ENCODE measurements at places on chromosomes 3 and 15. TPM values are rescaled to one million over a fixed set of nuclear protein-coding genes. Genes with fewer than 3 reads are reported as not detected.

The P3H2 gene
- total RNA-seq, result not detected

The LRRC15 gene
- total RNA-seq, result not detected

The CCR1 gene
- total RNA-seq, result 0.51 TPM

The GOLGA6L7 gene
- not detected for total RNA-seq

The GRAMD2A gene
- total RNA-seq, result not detected

The LYSMD2 gene
- total RNA-seq, result 5.8 TPM

The NANOGP8 gene
- total RNA-seq, result not detected

DNA sequence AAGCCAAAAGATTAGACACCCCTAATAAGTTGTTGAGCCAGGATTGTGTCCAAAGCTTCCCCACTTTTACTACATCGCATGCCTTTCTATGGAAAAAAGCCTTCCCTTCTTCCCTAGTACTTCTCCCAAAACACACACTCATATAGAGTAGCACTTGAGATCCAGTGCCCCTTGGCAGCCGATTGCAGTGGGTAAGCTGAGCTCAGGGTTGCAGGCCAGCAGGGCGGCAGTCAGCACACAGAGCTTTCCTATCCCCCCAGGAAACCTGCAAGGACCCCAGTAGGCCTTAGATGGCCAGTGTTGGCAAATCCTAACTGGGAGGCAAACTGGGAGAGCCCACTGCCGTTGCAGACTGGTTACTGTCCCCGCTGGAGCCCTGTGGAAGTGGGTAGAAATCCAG lies 75.7 kb upstream of the C15orf39 start:
- peaks cover 34% of the 10 kb centered on the region for H3K4me1 ChIP-seq
- no peak overlapping the region for H3K27ac ChIP-seq
- no peaks in the 10 kb centered on the region for H3K27me3 ChIP-seq
- no peak for DNase-seq
- H3K36me3 ChIP-seq, result no peaks in the 10 kb centered on the region
- no peak overlapping the region for H3K4me3 ChIP-seq

- H3K4me1 ChIP-seq, result peaks cover 53% of the 10 kb centered on the region
- H3K36me3 ChIP-seq, result peaks cover 70% of the 10 kb centered on the region
- no peak overlapping the region for H3K27ac ChIP-seq
- no peak overlapping the region for H3K4me3 ChIP-seq
- no peaks in the 10 kb centered on the region for H3K27me3 ChIP-seq
These were observed 160.9 kb downstream of the PLCL2 start for GRCh38 chr3:17045705-17046104.

GRCh38 chr15:97683831-97684230 lies 276.7 kb upstream of the ARRDC4 start:
- no peak for DNase-seq
- H3K4me3 ChIP-seq, result no peak overlapping the region
- H3K27ac ChIP-seq, result no peak overlapping the region
- H3K4me1 ChIP-seq, result no peaks in the 10 kb centered on the region
- no peaks in the 10 kb centered on the region for H3K36me3 ChIP-seq

DNA sequence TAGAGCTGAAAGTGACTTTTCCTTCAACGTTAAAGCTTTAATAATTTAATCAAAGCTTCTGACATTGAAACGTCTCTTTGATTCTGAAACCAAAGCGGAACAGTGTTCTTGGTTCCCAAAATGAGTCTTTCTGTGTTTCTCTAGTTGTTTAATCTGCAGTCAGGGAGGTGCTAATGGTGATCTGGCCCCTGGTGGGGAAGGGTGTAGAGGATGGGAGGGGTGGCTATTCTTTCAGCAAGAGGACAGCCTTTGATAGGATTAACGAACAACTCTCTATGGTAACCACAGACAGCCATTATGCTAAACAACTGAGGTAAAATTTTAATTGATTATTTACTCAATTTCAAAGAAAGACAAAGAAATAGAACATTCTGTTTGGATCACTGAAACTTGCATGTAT lies 79.9 kb upstream of the CADPS start:
- H3K36me3 ChIP-seq, result no peaks in the 10 kb centered on the region
- H3K27ac ChIP-seq, result no peak overlapping the region
- DNase-seq, result no peak
- H3K4me1 ChIP-seq, result no peaks in the 10 kb centered on the region
- H3K27me3 ChIP-seq, result no peaks in the 10 kb centered on the region

DNA sequence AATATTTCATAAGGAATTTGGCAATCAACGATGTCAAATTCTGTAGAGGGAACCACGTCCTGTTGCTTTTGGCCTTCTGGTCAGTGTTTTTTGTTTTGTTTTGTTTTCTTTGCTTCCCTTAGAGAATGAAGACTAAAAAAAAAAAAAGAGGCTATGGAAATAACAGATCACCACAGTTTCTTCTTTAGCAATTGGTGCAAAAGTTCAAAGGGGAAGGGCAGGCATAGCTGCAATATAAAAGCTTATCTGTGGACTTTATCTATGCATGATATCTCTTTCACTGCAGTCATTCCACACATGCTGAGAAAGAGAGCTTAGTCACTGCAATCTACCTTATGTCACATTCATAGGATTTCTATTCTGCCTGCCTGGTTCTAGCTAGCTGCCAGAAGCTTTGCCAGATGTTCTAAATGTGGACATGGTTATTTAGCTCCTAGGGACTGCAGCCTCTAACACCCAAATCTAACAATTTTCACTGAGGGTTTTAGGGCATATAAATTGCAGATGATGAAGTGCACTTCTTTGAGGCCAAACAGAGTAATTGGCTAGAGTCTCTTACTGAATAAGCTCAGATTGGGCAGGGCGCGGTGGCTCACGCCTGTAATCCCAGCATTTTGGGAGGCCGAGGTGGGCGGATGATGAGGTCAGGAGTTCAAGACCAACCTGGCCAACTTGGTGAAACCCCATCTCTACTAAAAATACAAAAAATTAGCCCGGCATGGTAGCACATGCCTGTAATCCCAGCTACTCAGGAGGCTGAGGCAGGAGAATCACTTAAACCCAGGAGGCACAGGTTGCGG lies 637.2 kb downstream of the NTRK3 start:
- H3K27me3 ChIP-seq, result no peaks in the 10 kb centered on the region
- H3K36me3 ChIP-seq, result no peaks in the 10 kb centered on the region
- no peak for DNase-seq
- peaks cover 7% of the 10 kb centered on the region for H3K4me1 ChIP-seq
- no peak overlapping the region for H3K27ac ChIP-seq

GRCh38 chr3:113231827-113232253 lies 20.5 kb downstream of the BOC start:
- H3K27ac ChIP-seq, result no peak overlapping the region
- H3K36me3 ChIP-seq, result no peaks in the 10 kb centered on the region
- H3K4me1 ChIP-seq, result peaks cover 9% of the 10 kb centered on the region
- no peaks in the 10 kb centered on the region for H3K27me3 ChIP-seq
- no peak overlapping the region for H3K4me3 ChIP-seq

GRCh38 chr3:125006291-125006731 lies 49.5 kb downstream of the HEG1 start:
- no peaks in the 10 kb centered on the region for H3K27me3 ChIP-seq
- H3K27ac ChIP-seq, result no peak overlapping the region
- DNase-seq, result no peak
- peaks cover 5% of the 10 kb centered on the region for H3K4me1 ChIP-seq

- H3K4me1 ChIP-seq, result peaks cover 49% of the 10 kb centered on the region
- no peak overlapping the region for H3K4me3 ChIP-seq
- H3K36me3 ChIP-seq, result peaks cover 3% of the 10 kb centered on the region
- no peaks in the 10 kb centered on the region for H3K27me3 ChIP-seq
- DNase-seq, result no peak
These were observed 38.5 kb downstream of the MYO5C start for GRCh38 chr15:52256930-52257733.

- no peaks in the 10 kb centered on the region for H3K27me3 ChIP-seq
- no peak overlapping the region for H3K27ac ChIP-seq
- no peaks in the 10 kb centered on the region for H3K36me3 ChIP-seq
- no peak overlapping the region for H3K4me3 ChIP-seq
These were observed 214.3 kb upstream of the ADAMTS9 start for GRCh38 chr3:64901986-64902516.

- no peaks in the 10 kb centered on the region for H3K36me3 ChIP-seq
- H3K27me3 ChIP-seq, result no peaks in the 10 kb centered on the region
- DNase-seq, result no peak
- H3K27ac ChIP-seq, result no peak overlapping the region
- no peak overlapping the region for H3K4me3 ChIP-seq
These were observed 4.7 kb downstream of the DET1 start for GRCh38 chr15:88541709-88542341.

- no peaks in the 10 kb centered on the region for H3K4me1 ChIP-seq
- H3K36me3 ChIP-seq, result no peaks in the 10 kb centered on the region
- H3K27ac ChIP-seq, result no peak overlapping the region
- DNase-seq, result no peak
These were observed 24.7 kb upstream of the ZNF639 start for GRCh38 chr3:179297971-179298725.

DNA sequence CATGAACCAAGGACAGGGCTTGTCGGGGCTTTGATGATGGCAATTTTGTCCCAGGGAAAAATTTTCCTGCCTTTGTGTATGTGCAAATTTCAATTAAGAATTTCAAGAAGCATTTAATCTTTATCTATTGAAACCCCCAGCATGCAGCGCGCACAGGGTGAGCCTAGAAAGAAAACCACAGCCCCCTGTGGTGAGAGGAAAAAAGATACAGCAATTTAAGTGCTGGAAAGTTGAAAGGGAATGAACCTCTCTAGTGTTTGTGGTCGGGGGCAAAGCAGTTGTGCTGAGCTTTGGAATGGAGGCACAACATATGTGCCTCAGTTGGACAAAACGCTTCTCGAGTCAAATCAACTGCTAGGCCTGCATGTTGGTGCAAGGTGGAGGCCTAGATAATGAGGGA lies 111.8 kb upstream of the C15orf61 start:
- DNase-seq, result no peak
- H3K36me3 ChIP-seq, result no peaks in the 10 kb centered on the region
- peaks cover 4% of the 10 kb centered on the region for H3K4me1 ChIP-seq
- peaks cover 16% of the 10 kb centered on the region for H3K27me3 ChIP-seq
- H3K4me3 ChIP-seq, result no peak overlapping the region

DNA sequence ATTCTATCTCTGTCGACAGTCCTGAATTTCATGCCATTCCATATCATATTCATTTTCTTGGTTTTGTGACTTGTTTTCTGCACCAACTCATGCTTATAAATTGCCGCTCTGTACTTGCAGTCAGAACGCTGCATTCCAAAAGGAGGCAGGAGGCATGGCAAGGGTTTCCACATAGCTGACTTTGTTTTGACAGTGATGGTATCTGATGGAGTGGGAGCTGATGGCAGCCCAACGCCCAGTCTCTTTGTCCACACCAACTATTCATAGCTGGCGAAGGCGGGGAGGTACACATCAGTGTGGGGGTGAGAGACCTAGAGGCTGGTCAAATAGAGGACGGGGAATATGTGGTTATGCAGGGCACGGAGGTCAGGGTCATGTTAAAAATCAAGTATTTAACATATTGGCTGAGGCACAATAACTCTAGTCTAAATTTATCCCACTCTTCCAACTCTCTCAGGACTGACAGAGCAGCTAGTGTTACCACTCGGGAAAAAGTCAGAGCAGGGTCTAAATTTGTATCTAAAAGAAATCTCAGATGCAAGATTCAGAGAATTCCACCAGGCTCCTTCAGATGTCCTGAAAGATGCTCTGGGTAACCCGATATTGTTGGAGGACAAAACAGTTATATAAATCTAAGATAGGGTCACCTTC lies 67.8 kb upstream of the ATP13A3 start:
- H3K27me3 ChIP-seq, result peaks cover 8% of the 10 kb centered on the region
- no peaks in the 10 kb centered on the region for H3K36me3 ChIP-seq
- no peak for DNase-seq
- H3K27ac ChIP-seq, result no peak overlapping the region

GRCh38 chr3:118406562-118406961 lies 628.1 kb downstream of the IGSF11 start:
- no peaks in the 10 kb centered on the region for H3K4me1 ChIP-seq
- H3K27me3 ChIP-seq, result no peaks in the 10 kb centered on the region
- no peak overlapping the region for H3K4me3 ChIP-seq
- no peak for DNase-seq

- DNase-seq, result no peak
- no peak overlapping the region for H3K27ac ChIP-seq
- no peak overlapping the region for H3K4me3 ChIP-seq
- no peaks in the 10 kb centered on the region for H3K27me3 ChIP-seq
- H3K4me1 ChIP-seq, result no peaks in the 10 kb centered on the region
These were observed 310.8 kb downstream of the PTPRG start for GRCh38 chr3:61872077-61872706.

DNA sequence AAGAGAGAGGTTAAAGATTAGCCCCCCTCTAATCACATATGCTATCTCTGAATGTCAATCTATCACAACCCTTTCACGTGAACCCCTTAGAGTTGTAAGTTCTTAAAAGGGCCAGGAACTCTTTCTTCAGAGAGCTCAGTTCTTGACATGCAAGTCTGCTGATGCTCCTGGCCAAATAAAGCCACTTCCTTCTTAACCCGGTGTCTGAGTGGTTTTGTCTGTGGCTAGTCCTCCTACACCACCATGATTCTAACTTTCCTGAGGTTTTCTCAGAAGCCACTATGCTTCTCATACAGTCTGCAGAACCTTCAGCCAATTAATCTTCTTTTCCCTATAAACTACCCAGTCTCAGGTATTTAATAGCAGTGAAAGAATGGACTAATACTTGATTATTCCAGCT lies 231.1 kb upstream of the CNTN6 start:
- H3K4me3 ChIP-seq, result no peak overlapping the region
- H3K27ac ChIP-seq, result no peak overlapping the region
- no peaks in the 10 kb centered on the region for H3K4me1 ChIP-seq
- no peaks in the 10 kb centered on the region for H3K27me3 ChIP-seq
- no peaks in the 10 kb centered on the region for H3K36me3 ChIP-seq
- no peak for DNase-seq

DNA sequence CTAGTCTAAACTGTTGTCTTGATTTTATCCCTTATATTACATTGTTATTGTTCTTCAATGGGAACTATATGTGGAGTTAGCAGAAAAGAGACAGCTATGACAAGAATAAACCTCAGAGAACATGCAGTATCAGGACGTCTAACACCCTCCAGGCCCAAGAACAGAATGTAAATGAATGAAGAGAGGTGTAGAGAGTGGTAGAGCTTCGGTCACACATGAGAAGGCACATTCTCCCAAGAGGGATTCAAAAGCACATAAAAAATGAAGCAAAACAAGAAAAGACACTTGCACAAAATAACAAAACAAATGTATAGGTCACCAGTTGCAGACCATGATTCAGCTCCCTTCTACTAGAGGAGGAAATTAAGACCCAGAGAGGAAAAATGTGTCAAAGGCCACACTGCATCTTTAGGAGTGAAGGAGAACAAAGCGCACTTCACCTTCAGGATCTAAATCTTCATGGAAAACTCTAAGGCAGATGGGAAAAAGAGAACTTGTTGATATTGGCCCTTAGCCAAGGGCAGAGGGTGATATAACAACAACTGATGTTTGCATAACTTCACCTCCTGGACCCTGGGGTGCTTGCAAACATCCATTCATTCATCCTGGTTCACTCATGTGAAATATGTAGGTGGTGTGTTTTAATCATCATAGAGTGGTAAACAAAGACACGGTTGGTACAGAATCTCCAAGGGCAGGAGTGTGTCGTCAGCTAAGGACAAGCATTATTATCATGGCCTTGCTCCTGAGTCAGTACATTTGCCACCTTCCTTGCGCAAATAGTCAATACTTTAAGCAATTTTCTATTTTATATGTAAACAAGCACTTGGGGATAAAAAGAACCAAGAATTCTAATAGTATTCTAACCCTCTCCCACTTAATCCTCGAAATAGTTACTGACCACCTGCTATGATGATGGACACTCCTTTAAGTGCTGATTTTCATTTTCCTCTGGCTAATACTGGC lies 8.8 kb downstream of the NEK10 start:
- peaks cover 26% of the 10 kb centered on the region for H3K4me1 ChIP-seq
- H3K27me3 ChIP-seq, result no peaks in the 10 kb centered on the region
- no peak overlapping the region for H3K4me3 ChIP-seq

- no peak overlapping the region for H3K27ac ChIP-seq
- H3K4me3 ChIP-seq, result no peak overlapping the region
- peaks cover 12% of the 10 kb centered on the region for H3K27me3 ChIP-seq
- H3K4me1 ChIP-seq, result no peaks in the 10 kb centered on the region
These were observed 17.3 kb upstream of the GPR156 start for GRCh38 chr3:120302361-120302760.

All from activated T-helper 2 cell treated with anti-CD3 and anti-CD28 coated beads, Interferon-gamma antibody, Interleukin-2, Interleukin-4, amounts not matched to agents 10 μg/mL and 5 μg/mL and 100 μg/mL, durations not matched to agents 14 hours and 24 hours and 36 hours (primary cell).